ENCODE measurements at places on chromosomes 3 and 15.

DNA sequence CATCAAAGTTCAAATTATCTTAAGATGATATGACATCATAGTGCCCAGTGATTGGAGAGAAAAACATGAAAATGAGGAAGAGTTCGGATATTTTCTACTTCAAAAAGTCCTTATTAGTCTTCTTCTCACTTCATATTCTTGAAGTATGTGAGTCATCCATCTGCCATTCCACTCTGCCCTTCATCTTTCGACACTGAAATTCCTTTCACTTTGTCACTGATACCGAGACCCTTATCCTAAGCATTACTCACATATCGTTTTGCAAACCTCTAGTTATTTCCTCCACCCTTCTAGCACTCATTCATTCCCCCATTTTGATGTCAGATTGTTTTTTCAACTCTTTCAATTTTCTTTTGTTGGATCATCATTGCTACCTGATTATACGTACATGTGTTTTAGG lies 4.0 kb downstream of the OR5H14 start:
- DNase-seq, result no peak

- no peak for DNase-seq
These were observed at the start of gene DNAJB8 for GRCh38 chr3:128466840-128467541. TSS of gene DNAJB8 (minus strand) at chr3:128466890. CDS start at chr3:128463245, 3,645 bp downstream.

DNA sequence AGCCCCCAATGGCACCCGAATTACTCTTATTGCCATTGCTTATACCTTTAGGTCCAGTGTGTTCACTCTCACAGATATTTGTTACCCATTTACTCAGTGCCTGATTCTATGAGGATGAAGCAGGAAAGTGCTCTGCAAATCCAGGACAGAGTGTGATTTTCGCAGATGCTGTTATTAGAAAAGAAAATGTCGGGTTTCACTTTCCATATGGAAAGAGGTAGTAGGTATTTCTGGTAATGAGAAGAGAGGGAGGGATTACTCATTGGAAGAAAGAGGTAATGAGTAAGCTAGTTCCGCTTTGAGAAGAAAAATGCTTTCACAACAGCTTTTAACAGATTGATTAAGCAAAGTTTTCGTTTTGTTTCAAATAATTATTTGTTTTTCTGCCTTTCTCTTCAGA lies 336.3 kb upstream of the CFAP20DC start:
- DNase-seq, result no peak

DNA sequence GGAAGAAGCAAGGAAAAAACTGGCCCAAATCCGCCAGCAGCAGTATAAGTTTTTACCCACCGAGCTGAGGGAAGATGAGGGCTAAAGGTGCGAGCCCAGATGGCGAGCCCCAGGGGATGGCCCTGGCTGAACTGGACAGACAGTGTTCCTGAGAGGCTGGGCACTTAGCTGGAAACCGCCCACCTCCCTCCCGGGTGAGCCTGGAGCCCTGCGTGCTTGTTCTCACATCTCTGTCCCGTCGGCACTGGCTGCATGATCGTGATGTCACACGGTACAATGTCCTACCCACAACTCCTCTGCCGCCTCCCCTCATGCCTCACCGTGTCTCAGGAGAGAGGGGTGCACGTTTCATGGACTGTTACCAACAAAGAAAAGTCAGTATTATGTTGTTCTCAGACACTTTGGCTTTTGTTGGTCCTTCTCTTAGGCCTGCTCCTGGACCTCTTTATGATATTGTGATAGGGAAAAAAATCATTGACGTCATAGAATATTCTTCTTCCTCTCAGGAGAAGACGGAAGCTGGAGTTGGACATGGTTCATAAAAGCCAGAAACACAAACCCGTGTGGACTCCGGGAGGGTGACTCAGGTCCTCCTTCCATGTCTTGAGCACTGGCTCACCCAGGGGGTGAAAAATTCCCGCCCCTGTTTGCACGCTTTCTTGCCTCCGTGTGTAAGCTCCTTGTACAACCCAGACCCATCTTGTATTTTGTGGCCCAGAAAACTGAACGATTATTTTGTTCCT lies 201.8 kb upstream of the TPM1 start:
- DNase-seq, result no peak

- DNase-seq, result no peak
These were observed 87.4 kb downstream of the STAG1 start for GRCh38 chr3:136664771-136665170.

- no peak for DNase-seq
These were observed 200.8 kb upstream of the GOLGA6L4 start for GRCh38 chr15:84034578-84035398.

GRCh38 chr3:27559835-27560234 lies 75.7 kb upstream of the SLC4A7 start:
- no peak for DNase-seq

DNA sequence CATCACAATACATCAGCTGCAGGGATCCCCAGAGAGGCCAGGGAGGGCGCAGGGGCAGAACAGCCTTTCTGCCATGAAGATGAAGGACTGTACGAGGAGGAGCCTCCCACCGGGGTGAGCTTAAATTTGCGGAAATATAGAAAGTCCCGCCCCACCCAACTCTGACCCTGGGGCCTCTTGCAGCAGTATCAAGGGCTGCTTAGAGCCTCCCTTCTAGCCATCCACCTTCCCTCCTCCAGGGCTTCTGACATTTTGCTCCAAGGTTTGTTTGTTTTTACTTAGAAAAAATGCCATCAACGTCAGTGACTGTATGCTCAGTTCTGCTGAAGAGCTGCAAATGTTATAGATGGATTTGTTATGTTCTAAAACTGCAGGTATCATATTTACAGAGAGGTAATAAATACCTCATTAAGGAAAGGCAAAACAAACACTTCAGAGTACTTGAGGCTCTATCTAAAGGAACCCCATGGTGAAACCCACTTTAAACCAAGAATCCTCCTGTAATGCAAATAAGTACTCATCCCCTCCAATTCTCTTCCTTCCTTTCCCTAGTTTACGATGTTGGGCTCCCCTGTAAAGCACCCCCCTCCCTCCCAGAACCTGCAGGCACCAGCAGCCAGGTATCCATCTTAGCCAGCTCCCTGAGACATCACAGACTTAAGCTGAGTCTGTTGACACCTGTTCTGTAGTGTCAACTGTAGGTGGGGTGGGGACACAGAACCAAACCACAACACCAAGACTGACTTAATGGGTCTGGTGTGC lies 30.5 kb downstream of the RFTN1 start:
- DNase-seq, result no peak

DNA sequence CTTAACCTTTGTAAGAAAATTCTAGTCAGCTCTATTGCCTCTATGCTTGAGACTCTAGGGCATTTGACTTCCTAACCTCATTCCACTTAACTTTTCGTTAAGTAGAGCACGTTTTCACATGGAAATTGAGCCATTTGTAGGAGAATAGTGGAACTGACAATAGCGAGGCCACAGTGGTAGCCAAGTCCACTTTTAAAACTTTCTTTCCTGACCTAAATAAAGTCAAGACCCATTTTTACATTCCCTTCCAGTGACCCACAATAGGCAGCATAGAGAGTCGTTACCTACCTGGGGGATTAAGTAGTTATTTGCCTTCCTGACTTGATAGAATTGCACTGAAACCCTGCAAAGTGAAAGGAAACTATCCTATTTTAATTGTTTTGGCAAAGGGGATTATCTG lies 386.0 kb upstream of the NECTIN3 start:
- no peak for DNase-seq

DNA sequence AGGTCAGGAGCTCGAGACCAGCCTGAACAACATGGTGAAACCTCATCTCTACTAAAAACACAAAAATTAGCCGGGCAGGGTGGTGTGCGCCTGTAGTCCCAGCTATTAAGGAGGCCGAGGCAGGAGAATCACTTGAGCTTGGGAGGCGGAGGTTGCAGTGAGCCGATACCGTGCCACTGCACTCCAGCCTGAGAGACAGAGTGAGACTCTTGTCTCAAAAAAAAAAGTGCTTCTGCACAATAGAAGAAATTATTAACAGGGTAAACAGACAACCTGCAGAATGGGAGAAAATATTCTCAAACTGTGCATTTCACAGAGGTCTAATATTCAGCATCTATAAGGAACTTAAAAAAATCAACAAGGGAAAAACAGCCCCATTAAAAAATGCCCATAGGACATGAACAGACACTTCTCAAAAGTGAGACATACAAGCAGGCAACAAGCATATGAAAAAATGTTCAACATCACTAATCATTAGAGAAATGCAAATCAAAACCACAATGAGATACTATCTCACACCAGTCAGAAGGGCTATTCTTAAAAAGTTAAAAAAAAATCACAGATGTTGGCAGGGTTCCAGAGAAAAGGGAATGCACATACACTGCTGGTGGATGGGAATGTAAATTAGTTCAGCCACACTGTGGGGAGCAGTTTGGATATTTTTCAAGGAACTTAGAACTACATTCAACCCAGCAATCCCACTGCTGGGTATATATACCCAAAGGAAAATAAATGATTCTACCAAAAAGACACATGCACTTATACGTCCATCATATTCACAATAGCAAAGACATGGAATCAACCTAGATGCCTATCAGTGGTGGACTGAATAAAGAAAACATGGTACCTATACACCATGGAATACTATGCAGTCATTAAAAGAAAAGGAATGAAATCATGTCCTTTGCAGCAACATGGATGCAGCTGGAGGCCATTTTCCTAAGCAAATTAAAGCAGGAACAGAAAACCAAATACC lies 75.5 kb downstream of the MSL2 start:
- no peak for DNase-seq

DNA sequence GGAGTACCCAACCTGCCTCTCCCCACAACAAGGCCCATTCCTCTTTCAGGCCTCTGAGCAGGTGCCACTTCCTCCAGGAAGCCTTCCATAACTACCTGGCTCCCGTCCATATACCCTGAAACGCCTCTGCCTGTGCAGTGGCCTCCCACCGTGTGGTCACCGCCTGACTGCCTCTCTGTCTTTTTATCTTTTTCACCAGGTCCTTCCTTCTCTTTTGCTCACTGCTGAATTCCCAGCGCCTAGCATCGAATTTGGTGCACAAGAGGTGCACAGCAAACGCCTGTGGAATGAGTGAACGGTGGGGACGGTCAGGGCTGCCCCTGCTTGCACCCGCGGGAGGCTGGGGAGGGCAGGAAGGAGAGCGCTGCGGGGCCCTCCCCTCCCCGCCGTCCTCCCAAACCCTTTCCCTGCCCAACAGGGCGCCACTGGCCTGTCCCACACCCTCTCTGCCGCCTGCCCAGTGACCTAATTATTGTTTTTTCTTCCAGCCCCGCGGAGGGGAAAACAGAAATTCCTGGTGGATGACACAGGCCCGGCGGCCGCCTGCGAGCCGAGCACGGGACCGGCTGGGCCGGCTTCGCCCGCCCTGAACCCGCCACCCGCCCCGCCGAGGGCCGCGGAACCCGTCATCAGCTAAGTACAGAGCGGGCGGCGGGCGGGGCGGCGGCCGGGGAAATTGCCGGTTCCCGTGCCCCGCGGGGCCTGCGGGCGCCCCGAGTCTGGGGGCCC lies 140.1 kb downstream of the SMAD6 start:
- DNase-seq, result no peak

DNA sequence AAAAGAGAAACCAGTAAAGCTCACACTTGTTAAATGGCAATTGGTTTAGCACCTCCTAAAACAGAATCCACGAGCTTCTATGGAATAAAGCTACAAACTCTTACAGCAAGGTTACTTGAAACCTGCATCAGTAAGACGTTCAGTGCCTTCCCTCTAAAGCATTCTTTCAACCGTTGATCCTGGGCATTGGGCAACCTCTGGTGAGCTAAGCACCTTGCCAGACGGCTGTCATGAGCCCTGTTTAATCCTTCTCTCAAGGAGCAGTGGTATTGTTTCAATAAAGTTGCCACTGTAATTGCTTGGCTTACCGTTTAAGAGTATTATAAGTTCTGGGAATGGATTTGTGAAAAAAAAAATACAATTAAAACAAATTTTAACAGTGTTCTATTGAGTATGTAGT lies 75.0 kb downstream of the COL8A1 start:
- no peak for DNase-seq

DNA sequence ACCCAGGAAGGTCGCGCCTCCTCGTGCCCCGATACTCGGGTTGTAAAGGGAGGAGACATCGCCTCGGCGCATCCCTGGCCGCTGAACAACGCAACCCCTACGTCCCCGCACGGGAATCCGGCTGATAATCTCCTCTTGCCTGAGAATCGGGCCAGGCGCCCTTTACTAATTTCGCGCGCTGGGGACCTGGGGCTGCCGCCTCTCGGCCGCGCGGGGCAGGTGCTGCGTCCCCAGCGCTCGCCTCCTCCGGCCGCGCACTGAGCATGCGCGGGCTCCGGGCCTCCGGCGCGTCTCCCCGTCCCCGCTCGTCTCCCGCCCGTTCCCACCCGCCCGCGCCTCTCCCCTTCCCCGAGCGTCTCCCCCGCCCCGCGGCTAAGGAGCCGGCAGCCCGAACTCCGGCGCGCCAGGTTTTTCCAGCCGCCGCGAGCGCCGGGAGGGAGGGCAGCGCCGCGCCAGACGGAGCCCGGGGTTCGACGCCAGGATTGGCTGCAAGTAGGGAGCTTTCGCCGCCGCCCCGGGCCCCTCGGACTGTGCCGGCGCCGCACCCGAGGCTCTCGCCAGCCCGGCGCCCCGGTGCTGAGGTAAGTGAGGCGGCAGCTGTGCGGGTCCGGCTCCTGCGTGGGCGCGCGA lies at the start of gene CNTN4:
Gene CNTN4 (plus strand): TSS at position 469 of the 630 bp plus-strand sequence.
- no peak for DNase-seq

GRCh38 chr3:178663201-178663934 lies 127.1 kb downstream of the KCNMB2 start:
- DNase-seq, result no peak

DNA sequence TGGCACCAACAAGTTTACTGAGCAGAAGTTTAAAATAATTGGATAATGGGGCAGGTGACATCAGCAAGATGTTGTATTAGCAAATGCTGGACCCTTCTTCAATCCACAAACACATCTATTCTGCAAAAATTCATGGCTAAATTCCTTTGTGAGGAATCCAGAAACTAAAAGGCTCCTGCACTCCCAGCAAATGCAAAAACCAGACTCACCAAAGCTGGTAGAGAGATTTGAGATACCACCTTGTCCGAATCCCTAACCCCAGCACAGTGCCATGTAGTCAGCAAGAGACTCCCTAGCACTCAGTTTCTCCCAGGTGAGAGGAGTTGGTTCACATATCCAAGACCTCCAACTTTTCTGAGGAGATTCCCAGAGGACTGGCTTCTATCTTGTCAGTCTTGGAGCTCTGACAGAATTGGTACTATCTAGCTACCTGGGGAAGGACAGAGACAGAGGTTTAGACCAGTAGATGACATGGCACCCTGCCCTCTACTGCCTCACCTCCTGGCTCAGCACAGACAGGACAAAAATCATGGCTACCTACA lies 21.8 kb downstream of the GREM1 start:
- no peak for DNase-seq

GRCh38 chr3:1774597-1774996 lies 324.1 kb upstream of the CNTN4 start:
- no peak for DNase-seq

- DNase-seq, result no peak
These were observed 735.0 kb downstream of the PDCD6IP start for GRCh38 chr3:34533451-34533850.

DNA sequence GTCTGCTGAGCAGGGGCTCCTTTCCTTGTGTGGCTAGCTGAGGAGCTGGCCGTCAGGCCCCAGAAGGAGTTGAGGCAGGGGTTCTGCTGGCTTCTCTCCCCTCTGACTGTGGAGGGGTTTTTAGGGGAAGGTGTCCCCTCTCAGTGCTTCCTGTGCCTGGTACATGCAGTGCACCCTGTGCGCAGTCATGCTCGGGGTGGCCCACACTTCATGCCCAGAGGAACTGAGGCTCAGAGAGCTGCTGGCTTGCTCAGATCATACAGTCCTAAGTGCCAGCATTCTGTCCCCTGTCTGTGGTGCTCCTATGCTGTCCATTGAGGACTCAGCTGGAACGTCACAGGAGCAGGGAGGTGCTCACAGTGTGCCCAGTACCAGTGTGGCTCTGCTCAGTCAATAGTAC lies 67.9 kb upstream of the PLXNA1 start:
- no peak for DNase-seq

GRCh38 chr3:8441969-8442559 lies 59.6 kb upstream of the LMCD1 start:
- no peak for DNase-seq

Measured in stimulated activated CD8-positive, alpha-beta memory T cell treated with anti-CD3 and anti-CD28 coated beads, Interleukin-12 subunit alpha, Interleukin-12 subunit beta, amount 100 ng/mL, for 1 hour (primary cell).